ENCODE measurements at places on chromosomes 7 and 10.

DNA sequence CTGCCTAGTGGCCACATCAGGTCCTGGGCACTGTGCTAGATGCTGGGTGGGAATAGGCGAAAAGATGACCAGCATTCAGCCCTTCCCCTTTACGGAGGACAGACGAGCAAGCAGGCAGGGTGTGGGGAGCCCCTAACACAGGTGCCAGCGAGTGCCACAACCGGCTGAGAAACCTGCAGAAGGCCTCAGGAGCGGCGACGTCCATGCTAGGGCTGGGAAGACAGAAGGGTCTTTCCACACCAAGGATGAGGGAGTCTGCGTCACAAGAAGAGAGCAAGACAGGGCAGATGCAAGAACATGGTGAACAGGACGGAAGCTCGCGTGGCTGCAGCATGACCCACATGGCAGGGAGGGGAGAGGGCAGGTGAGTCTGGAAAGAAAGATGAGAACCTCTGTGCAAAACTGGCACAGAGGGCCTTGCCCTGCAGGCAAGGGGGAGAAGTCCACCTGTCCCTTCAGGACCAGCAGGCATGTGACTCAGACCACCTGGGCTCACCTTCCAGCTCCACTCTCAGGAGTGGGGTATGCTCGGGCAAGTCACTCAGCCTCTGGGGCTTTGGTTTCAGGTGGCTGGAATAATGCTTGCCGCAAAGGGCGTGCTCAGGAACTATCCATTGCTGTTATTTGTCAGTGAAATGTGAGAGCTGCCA is 36.6 kb downstream of the KCNH2 start:
- DNase-seq = no peak

DNA sequence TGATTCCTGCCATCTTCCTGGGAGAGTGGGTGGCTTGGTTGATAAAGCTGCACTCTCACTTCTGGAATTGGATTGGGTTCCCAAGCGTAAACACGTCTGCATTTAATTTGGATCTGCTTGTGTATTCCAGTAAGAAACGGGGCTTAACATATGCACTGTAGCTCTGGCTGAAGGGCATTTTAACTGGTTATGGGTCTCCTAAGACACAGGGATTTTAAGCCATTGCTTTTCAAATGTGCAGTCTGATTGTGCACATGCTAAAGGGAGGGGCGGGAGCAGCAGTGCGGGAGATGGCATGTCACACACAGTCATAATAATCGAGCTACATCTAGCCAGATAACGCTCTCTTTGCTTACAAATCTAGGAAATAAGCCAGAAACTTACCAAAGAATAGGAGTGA is 247.3 kb upstream of the LYZL1 start:
- no peak for DNase-seq

GRCh38 chr7:49631071-49631815 is 142.2 kb upstream of the VWC2 start:
- no peak for DNase-seq

DNA sequence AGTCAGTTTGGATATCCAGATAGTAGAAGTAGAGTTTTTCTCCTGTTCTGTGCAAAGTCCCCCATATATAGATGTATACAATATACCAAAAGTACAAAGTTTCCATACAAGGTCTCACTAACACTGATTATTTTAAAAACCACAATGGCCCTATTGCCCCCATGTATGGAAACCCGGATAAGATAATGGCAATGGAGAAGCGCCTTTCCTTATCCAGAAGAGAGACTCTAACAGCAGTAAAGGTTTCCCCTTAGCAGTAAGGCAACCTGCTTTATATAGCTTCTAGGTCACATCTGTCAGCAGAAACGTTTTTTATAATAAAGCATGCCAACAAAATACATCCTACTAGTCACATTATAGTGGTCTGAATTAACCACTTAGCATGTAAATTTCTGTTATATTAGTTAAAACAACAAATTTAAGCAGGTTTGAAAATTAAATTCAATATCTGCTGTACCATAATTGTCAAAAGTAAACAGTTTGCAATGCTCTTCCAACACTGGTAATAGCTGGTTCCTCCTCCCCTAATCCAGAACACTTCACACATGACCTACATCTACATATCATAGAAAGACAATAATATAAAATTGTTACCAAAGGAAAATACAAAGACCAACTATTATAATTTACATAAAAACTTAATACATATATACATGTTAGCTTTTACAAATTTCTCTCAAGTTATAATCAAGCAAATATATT is 22.4 kb downstream of the USP6NL start:
- DNase-seq = no peak

GRCh38 chr10:15813415-15813814 is 46.9 kb downstream of the MINDY3 start:
- DNase-seq = no peak

GRCh38 chr7:74069086-74069541 is 14.5 kb upstream of the LIMK1 start:
- no peak for DNase-seq

DNA sequence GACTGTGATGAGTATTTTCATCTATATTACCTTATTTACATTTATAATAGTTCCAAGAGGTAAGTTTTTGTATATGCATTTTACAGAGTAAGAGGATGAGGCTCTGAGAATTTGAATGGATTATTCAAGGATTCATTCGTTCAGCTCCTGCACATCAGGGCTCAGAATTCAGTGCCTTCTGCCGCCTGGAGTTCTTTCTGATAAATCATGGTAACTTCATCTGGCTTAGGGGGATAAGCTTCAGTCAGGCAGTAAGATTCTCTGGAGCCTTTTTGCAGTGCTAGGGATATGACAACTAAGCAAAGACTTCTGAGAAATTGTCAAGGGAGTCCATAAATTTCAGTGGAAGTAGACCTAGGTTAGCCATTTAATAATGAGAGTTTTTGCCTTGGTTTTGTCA is 668.6 kb downstream of the NRG3 start:
- no peak for DNase-seq

GRCh38 chr10:1461016-1461415 is 276.3 kb downstream of the ADARB2 start:
- DNase-seq = no peak

DNA sequence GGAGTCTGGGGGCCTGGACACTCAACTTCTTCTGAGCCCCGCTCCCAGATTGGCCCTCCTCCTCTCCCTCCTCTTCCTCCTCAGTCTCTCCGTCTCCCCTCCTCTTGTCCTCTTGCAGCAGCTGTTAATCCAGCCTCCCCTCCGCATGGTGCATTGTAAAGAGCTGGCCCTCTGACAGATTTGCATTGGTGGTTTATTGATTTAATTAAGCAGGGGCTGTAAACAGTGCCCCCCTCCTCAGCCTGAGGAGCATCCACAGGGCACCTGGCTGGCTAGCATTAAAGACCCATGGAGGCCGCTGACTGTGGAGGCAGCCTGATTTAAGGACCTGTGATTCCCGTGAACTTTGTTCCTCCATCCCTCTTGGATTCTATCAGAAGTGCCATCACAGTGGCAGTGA is 28.9 kb upstream of the PCBD1 start:
- no peak for DNase-seq

Data from right renal cortex interstitium (tissue), 3 donors.